8988T (cell line): ENCODE measurements at places on chromosomes 2 and 18.
A peak's percentile ranks its signal among the peaks of the same experiment; 100 is the strongest.

DNA sequence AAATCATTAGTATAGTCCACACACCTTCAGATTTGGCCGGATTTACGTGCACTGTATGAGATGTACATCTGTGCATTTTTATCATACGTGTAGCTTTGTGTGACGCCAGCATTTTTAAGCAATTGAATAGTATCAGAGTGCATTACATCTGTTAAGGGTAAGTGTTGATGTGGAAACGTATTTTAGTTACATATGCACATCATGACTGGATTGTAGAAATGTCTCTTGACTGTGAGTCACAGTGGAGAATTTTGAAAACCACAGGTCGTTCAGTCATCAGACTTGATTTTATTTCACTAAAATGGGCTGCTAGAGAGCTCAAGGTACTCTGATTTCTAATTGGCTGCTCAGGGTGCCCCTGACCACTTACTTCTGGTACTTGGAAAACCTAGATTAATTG, 5.4 kb upstream of the GPBAR1 start:
- no peak for DNase-seq

DNA sequence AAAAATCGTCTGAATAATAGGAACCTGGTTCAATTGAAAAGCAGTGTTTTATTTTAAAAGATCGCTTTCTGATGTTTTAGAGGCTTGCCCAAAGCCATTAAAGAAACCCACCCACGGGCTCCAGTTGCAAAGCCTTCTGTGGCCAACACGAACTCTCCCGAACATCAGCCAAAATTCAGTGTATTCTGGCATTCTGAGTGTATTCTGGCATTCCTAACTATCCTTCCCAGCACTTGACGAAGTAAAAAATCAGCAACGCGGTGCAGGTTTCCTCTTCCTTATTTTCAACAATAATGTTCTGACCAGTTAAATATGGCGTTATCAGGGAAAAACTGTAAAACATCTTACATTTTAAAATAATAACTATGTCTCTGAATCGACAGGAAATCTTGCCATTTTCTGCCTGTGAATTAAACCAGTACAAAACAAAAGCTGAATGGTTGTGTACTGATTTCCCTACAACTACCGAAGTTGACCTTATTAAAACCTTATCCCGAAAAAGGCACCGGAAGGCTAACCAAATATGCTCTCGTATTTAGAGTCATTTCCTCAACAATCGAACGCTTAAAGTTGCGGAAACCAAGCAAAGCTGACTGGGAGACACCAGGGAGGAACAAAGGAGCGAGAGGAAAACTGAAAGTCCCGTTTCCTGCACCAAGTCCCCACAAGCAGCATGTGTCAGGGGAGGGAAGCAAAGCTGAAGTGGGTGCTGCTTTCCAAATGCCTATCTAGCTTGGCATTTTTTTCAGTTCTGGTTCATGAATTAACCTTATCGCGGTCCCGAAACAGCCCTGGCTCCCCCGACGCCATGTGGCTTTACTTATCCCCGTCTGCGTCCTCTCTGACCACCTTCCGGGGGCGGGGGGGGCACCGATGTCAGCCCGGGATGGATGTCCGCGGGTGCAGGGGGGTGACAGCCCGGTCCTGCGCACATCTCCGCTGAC, 44.3 kb downstream of the ZNF516 start:
- DNase-seq = no peak

- DNase-seq = no peak
These were observed 126.7 kb upstream of the COPS8 start for GRCh38 chr2:236959036-236959435.

- DNase-seq = no peak
These were observed 651 bp downstream of the KCNK3 start for GRCh38 chr2:26692897-26693849.

DNA sequence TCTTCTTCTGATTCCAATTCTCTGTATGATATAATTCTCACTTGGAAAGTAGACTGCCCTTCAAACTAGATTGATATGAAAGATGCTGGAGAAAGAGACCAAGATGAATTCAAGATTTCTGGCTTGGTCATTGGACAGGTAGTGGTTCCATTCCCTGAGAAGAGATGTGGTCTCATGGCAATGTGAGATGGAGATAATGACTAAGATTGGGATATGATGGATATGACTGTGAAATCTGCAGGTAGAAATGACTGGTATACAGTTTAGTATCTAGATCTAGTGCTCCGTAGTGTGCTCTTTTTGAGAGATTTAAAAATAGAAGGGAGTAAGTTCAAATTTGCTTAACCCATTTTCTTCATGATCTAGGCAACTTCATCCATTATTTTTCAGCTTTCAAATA, 425.4 kb upstream of the TRIB2 start:
- DNase-seq = no peak

DNA sequence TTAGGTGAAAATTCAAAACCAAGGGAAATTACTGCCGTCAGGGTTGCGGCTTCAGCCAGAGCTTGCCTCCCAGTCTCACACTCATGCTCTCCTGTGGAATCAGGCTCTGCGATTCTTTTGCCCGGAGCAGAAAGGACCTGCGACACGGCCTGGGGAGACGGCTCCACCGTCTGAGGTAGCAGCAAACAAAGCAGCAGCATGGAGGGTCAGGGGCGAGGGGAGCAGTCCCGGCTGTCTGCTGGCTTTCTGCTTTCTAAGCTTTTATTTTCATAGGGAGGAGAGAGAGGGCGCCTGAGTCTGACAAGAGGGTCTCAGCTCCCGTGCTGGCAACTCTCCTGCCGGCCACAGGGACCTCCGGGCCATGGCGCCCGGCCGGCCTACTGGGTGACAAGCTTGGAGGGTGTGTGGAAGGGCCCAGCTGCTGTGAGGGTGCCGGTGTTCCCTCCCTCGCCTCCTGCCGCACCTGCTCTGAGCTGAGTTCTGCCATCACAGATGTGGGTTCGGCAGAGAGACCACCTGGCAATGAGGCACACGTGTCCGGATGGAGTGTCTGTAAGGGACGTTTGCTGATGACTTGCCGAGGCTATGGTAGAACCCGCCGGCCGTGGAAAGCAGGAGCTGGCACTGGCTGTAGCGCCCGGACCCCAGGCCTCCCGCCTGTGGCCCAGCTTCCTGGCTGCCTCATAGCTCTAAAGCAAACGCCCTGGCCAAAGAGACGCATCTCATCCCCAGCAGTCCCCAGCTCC, 66.2 kb upstream of the CTDP1 start:
- DNase-seq = no peak

- no peak for DNase-seq
These were observed 95.7 kb upstream of the SLC39A10 start for GRCh38 chr2:195561116-195561921.

- no peak for DNase-seq
These were observed 110.6 kb upstream of the IL1R2 start for GRCh38 chr2:101881131-101881530.

DNA sequence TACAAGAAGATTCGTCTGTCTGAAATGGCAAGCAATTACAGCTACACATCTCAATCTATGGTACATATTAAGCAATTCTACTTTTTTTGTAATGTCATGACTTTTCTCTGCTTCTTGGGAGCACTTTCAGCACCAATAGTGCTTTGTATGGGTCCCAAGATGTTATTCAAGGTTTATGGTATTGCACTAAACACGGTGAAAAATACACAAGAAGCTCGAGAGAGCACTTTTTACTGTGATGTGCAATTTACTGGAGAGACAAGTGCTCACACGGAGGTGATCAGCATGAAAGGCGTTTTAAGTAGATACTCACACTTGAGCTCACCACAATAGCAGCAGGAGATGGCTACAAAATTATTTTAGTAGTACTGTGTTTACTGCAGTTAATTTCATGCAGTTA, 783.6 kb downstream of the CBLN2 start:
- DNase-seq = no peak

- no peak for DNase-seq
These were observed 510.6 kb downstream of the SOX11 start for GRCh38 chr2:6202756-6203155.

- DNase-seq = peak; percentile 39
These were observed 20.5 kb upstream of the ZNF236 start for GRCh38 chr18:76801567-76802505.

DNA sequence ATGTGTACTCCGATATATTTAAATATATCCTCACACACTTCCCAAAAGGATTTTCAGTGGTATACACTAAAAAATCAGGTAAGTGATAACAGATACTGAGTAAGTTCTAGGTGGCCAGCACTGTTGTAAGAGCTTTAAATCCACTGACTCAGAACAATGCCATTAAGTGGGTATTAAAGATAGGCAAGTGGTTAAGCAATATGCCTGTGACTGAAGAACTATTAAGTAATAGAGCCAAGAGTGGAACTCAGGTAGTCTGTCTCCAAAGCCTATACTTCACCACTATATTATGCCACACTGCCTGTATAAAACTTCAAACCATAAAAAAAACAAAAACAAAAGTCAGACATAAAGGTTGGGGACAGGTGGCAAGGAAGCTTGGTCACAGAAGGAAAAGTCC, 37.2 kb downstream of the THUMPD2 start:
- DNase-seq = no peak

DNA sequence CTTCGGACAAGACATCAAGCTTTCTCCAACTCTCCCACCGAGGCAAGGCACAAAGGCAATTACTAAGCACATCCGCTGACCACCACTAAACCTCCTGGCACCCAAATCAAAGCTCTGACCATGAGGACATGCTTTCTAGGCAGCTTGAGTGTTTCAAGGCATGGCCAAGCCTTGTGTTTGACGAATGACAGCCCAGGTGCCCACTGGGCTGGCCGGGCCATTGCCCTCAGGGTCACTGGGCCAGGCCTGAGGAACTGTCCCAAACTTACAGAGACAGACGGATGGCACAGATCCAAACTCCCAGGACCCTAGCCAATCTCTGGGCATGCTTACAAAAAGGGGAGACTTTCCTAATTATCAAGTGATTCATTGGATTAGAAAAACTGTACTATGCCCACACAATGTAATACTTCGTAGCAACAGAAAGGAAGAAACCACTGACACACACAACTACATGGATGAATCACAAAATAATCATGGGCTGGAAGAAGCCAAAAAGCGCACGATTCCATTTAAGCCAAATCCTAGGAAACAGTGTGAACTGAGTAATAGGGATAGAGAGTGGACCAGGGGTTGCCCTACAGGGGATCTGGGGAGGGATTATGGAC, 20.2 kb downstream of the CRACDL start:
- DNase-seq = no peak

GRCh38 chr2:152236191-152236925, 60.8 kb upstream of the STAM2 start:
- DNase-seq = no peak

DNA sequence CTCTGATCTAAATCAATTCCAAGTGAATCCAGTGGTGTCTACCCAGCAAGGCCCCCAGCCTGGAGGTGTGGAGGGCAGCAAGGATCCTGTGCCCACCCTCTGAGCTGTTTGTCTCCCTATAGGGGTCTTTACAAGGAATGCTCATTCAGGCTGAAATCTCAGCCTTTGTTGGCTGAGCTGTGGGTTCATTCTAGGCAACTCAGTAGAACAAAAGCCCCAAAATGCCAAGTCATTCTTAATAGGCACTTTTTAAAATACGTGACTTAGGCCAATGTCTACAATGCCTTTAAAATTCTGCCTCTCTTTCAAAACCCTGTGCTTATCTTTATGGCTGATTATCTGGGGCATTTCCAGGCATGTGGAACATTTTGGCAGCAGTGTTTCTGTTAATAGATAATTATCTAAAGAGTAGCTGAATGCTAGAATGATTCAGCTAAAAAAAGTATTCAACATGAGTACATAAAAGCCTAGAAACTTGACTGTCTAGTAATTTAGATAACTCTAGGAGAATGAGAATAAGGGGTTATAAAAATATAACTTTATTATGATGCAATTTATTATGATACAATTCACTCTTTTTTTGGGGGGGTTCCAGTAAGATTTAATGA, 7.4 kb downstream of the UGT1A6 start:
- no peak for DNase-seq

GRCh38 chr2:67560771-67561456, 163.8 kb downstream of the ETAA1 start:
- DNase-seq = no peak

DNA sequence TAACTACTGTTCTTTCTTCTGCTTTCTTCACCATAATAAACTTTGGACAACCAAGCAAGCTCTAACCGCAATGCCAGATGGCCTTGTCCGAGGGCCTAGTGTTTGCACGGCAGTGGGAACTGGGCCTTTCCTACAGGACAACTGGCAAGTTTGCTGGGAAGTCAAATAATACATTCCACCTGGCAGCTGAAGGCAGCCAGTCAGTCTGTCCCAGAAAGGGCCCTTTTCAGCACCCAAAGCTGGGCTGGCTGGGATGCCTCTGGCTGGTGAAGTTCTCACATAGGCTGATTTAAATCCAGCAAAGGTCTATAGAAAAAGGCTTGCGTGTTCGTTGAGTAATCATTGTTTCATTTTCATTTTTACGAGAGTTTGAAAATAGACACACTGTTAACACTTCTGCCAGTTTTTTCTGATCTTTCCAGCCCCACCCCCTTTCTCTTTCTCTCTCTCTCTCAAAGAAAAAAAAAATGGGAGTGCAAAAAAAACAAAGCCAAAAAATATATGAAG, 110.0 kb upstream of the EPAS1 start:
- DNase-seq = no peak
